ENCODE measurements at places on chromosomes 6 and 20.
A peak's percentile ranks its signal among the peaks of the same experiment; 100 is the strongest.

- no peak overlapping the region for H3K27ac ChIP-seq
- no peak overlapping the region for H3K4me3 ChIP-seq
- no peaks in the 10 kb centered on the region for H3K4me1 ChIP-seq
- no peak for DNase-seq
- peaks cover 9% of the 10 kb centered on the region for H3K36me3 ChIP-seq
Observed at GRCh38 chr6:30178837-30179236, 15.5 kb downstream of the TRIM15 start.

DNA sequence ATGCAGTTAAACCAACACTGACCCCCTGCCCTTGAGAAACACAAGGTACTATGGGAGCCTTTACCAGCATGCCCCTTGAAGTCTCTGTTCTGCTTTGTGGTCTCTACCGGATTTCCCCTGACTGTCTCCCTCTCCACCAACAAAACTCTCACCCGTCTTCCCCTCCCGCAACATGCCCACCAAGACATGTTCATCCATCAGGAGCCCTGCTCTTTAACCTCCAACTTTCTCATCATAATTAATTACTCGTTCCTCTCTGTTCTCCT is 1.1 kb downstream of the ZNF165 start:
- H3K4me1 ChIP-seq: peaks cover 19% of the 10 kb centered on the region
- peak overlapping the region; percentile 96 for H3K27ac ChIP-seq
- H3K4me3 ChIP-seq: peak overlapping the region; percentile 73

DNA sequence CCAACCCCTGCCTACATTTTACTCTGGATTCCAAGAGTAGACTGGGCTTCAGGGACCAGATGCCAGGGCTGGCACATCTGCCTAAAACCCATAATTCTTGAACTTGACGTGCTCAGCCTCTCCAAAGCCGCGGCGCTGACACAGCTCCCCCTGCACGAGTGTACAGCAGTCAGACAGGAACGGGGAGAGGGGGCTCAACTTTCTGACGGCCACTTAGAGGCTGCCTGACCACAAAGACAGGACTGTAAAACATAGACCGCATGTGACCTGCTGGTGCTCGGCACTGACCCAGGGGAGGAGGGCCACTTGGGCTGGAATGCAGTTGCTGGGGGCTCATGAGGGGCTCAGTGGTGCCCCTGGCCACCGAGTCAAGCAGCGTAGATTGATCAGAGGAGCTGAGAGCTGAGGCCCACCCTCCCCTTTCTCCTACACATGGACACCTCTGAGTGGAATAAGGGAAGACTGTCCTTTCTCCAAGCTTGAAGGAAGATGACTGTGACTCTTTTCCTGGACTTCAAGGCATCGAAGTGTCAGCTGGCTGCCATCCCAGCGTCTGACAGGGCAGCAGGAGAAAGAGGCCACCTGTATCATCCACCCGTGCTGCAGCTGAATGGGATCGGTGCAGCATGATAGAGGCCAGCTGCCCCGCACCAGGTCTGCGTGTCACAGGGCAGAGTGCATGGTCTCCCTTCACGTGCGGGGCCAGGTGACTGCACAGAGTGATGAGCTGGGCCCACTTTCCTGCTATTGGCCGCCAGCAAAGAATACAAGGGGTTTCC is 171.3 kb upstream of the AGPAT4 start:
- no peak overlapping the region for H3K27ac ChIP-seq
- no peak for DNase-seq
- no peak overlapping the region for H3K4me3 ChIP-seq
- no peaks in the 10 kb centered on the region for H3K27me3 ChIP-seq
- H3K4me1 ChIP-seq: no peaks in the 10 kb centered on the region
- no peaks in the 10 kb centered on the region for H3K36me3 ChIP-seq

DNA sequence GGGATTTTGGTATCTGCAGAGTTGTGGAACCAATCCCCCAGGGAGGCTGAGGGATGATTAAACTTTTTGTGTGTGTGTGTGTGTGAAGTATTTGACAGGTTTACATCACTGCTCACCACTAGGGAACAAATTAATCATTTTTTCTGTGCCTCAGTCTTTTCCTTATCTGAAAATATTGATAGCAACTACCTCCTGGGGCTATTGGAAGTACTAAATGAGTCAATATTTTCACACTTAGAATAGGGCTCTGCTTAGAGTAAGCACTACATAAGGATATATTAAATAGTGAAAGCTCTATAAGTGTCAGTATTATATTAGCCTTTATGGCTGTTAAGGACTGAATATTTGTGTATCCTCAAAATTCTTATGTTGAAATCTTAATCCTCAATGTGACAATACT is 155.2 kb upstream of the UST start:
- H3K4me1 ChIP-seq: no peaks in the 10 kb centered on the region
- DNase-seq: no peak
- no peaks in the 10 kb centered on the region for H3K36me3 ChIP-seq
- no peak overlapping the region for H3K4me3 ChIP-seq
- no peak overlapping the region for H3K27ac ChIP-seq

DNA sequence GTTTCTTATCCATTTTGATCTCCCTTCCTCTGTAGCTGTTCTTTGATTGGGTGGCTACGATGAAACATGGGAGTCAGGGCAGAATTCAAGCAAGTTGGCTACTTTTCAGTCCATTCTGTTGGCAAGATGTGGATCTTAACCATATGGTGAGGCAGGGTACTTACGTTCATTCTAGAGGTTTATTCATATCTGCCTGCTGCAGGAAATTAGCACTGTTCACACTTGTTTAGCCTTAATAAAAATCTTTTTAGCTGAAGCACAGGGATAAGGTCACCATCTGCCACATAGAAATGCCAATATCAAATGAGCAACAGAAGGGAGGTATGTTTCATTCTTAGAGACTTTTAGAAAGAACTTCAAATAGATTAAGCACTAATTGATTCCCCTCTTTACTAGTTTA is 83.9 kb downstream of the GRIK2 start:
- no peaks in the 10 kb centered on the region for H3K27me3 ChIP-seq
- H3K27ac ChIP-seq: no peak overlapping the region
- no peak overlapping the region for H3K4me3 ChIP-seq
- H3K4me1 ChIP-seq: no peaks in the 10 kb centered on the region

DNA sequence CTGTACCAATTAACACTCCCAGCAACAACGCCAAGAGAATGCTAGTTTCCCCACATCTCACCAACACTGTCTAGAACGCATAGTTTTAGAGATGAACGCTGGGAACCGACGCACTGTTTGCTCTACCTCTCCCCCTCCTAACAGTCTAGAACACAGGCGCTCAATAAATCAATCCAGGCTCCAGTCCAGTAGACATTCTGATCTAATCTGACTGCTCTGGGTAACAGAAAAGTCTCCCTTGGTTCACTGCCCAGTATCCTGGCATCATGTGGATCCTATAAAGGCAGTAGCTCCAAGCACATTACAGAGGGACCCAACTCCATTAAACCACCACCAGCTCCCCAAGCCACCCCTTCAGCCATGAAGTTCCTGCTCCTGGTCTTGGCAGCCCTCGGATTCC is at the start of gene DEFB132:
Gene DEFB132, plus strand, starts transcription at position 306 of the 400 bp plus-strand sequence. Its CDS starts 55 bp downstream, at position 361.
- no peak within 1 kb of the TSS for H3K27ac ChIP-seq
- H3K36me3 ChIP-seq: no peaks in the 10 kb centered on the region
- no peak within 1 kb of the TSS for H3K4me3 ChIP-seq
- peaks cover 43% of the 10 kb centered on the region for H3K27me3 ChIP-seq
- peaks cover 7% of the 10 kb centered on the region for H3K4me1 ChIP-seq

DNA sequence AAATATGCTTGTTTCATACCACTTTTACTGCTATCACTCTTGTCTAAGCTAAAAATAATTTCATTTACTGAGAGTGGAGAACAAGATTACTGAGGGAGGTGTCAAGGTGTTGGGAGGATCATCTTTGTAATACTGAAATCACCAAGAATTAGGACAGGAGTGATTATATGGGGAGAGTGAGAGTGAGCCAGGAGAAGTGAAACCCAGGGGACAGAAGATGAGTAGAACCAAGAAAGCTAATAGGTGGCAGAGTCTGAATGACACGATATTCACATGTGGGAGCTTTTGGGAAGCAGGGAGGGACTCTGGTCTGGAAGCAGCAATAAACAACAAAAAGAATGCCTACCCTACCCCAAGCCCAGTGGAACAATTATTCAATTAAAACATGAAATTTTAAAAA is 58.6 kb downstream of the AK9 start:
- H3K27me3 ChIP-seq: no peaks in the 10 kb centered on the region
- DNase-seq: no peak
- H3K36me3 ChIP-seq: no peaks in the 10 kb centered on the region
- no peak overlapping the region for H3K4me3 ChIP-seq
- no peaks in the 10 kb centered on the region for H3K4me1 ChIP-seq

DNA sequence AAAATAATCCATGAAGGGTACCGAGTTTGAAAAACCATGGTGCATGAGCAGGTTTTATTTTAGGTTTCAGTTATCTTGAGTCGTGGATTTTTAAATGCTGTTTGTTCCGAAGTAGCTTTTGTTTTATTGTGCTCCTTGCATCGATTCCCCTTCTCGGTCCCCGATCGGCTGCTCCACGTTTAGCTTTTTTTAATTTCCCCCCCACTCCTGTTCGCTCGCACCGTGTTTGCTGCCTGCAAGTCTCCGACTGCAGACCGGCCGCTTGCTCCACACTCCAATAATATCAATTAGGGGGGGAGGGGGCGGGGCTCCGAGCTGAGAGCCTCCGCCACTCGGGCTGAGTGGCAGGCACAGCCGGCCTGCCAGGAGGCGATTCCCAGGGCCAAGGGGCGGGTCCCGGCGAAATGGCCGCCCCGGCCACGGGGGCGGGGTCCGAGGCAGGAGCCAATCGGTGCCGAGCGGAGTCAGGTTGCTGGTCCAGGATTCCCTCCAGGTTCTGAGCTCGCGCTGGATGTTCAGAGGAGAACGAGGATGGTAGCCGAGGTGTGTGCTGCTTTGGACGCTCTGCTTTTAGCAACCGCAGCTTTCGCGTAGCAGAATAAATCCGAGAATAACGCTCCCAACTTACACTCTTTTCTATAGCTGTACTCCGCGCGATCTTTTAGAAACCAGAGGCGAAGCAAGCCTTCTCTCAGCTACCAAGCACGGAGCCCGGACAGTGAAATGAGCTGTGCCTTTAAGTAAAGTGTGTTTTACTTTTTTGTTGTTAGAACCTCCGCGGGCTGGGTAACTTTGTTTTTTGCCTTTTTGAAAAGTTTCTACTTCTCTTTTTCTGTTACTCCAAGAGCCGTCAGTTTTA is at the start of gene EPHA7:
Gene EPHA7, minus strand, starts transcription at position 256 of the 859 bp plus-strand sequence. Its CDS starts 218 bp downstream, at position 38.
- H3K4me3 ChIP-seq: peak within 1 kb of the TSS; percentile 67
- peaks cover 58% of the 10 kb centered on the region for H3K27me3 ChIP-seq
- no peak within 1 kb of the TSS for H3K27ac ChIP-seq
- H3K4me1 ChIP-seq: peaks cover 8% of the 10 kb centered on the region
- peak; percentile 80 for DNase-seq

DNA sequence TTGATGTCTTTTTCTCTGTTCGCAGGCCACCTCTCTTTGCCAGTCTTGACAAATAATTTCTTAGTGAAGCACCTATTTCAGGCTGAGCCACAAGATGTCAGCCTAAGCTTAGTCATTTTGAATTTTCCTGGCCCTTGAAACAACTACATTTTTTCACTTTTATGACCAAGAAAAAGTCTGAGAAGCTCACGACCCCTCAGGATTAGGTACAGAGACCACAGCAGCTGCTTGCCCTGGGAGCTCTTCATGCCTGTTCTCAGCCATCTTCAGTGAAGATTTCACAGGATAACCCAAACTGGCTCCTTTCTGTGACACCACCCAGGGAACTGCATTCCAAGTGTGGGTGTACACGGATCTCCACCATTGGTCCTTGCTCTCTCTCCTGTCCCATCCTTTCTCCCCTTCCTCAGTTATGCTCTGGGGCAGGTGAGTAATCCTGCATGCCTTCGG is 38.4 kb upstream of the SPTLC3 start:
- H3K27ac ChIP-seq: no peak overlapping the region
- H3K36me3 ChIP-seq: no peaks in the 10 kb centered on the region
- H3K27me3 ChIP-seq: no peaks in the 10 kb centered on the region
- no peak overlapping the region for H3K4me3 ChIP-seq

GRCh38 chr20:32466739-32467505 is 108.8 kb downstream of the ASXL1 start:
- H3K36me3 ChIP-seq: peaks cover 64% of the 10 kb centered on the region
- H3K27ac ChIP-seq: peak overlapping the region; percentile 94
- DNase-seq: no peak
- H3K4me1 ChIP-seq: peaks cover 52% of the 10 kb centered on the region
- H3K4me3 ChIP-seq: peak overlapping the region; percentile 54
- H3K27me3 ChIP-seq: no peaks in the 10 kb centered on the region

GRCh38 chr6:28141500-28142329 is at the start of gene ZKSCAN8:
ZKSCAN8 (plus strand) TSS chr6:28141883; CDS start chr6:28148408, 6,525 bp downstream.
- H3K27ac ChIP-seq: peak within 1 kb of the TSS; percentile 75

GRCh38 chr20:22999756-23000155 is 35.4 kb upstream of the SSTR4 start:
- H3K4me3 ChIP-seq: no peak overlapping the region
- no peaks in the 10 kb centered on the region for H3K4me1 ChIP-seq
- H3K27ac ChIP-seq: no peak overlapping the region
- no peaks in the 10 kb centered on the region for H3K27me3 ChIP-seq
- H3K36me3 ChIP-seq: no peaks in the 10 kb centered on the region

- no peak overlapping the region for H3K27ac ChIP-seq
- H3K27me3 ChIP-seq: no peaks in the 10 kb centered on the region
- no peak for DNase-seq
- H3K36me3 ChIP-seq: no peaks in the 10 kb centered on the region
Observed at GRCh38 chr6:97029552-97029951, 105.0 kb downstream of the KLHL32 start.

- H3K27me3 ChIP-seq: no peaks in the 10 kb centered on the region
- H3K4me1 ChIP-seq: peaks cover 8% of the 10 kb centered on the region
- H3K27ac ChIP-seq: no peak overlapping the region
- H3K4me3 ChIP-seq: no peak overlapping the region
Observed at GRCh38 chr6:91874971-91875370, 1288.1 kb upstream of the MAP3K7 start.

GRCh38 chr6:19446570-19446969 is 390.6 kb upstream of the ID4 start:
- H3K36me3 ChIP-seq: no peaks in the 10 kb centered on the region
- DNase-seq: no peak
- H3K4me3 ChIP-seq: no peak overlapping the region
- H3K27me3 ChIP-seq: no peaks in the 10 kb centered on the region

DNA sequence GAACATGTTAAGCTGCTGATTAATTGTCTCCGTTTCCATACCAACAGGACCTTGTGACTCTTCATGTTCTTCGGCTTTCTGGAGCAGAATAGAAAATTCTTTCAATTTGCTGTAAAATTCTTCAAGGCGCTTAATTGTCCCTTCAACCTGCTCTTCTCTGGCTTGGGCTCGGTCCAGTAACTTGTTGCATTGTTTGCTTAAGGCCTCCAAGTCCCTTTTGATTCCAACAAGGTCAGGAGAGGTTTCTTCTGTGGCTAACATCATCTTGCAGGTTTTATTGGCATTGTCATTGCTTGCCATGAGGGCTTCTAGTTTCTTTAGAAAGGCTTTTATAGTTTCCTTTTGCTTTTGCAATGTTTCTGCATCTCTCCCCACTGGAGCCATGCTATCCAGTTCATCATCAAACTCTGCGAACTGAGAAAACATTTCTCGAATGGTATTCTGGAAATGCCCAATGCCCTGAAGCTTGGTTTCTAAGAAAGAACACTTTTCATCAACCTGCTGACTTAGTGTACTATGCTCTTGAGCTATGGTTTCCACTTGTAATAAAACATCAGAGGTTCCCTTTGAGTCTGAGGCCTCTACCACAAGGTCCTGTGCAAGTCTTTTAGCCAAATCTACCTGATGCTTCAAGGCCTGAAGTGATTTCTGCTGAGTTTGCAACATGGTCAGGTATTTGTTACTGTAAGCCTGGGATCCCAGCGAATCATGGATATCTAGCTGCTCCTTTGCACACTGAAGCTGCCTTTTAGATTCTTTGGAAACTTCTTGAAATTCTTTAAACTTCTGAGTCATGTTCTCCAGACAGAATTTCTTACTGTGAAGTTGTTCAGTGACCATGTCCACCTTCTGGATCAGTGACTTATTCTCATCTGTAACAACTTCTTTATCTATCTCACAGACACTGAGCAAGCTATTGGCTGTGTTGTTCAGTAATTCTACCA is 90.2 kb downstream of the DST start:
- no peak overlapping the region for H3K4me3 ChIP-seq
- H3K27ac ChIP-seq: no peak overlapping the region
- no peaks in the 10 kb centered on the region for H3K27me3 ChIP-seq
